NAMALWA (cell line): ENCODE measurements at places on chromosomes 5 and 9.

DNA sequence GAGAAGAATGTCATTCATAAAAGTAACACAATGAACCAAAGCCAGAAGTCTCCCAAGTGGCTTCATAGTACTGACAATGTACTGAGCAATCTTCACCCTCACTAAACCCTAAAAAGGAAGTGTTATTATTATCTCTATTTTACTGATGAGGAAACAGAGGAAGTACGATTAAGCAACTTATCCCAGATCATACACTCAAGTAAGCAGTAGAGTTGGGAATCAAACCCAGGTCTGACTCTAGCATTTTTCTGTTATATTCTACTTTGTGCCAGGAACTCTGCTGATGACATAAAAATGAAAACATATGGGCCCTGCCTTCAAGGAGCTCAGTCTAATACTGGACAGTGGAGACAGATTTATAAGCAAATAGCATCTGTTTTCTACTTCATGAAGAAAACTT lies 109.2 kb downstream of the RAPGEF6 start:
- no peak for DNase-seq

DNA sequence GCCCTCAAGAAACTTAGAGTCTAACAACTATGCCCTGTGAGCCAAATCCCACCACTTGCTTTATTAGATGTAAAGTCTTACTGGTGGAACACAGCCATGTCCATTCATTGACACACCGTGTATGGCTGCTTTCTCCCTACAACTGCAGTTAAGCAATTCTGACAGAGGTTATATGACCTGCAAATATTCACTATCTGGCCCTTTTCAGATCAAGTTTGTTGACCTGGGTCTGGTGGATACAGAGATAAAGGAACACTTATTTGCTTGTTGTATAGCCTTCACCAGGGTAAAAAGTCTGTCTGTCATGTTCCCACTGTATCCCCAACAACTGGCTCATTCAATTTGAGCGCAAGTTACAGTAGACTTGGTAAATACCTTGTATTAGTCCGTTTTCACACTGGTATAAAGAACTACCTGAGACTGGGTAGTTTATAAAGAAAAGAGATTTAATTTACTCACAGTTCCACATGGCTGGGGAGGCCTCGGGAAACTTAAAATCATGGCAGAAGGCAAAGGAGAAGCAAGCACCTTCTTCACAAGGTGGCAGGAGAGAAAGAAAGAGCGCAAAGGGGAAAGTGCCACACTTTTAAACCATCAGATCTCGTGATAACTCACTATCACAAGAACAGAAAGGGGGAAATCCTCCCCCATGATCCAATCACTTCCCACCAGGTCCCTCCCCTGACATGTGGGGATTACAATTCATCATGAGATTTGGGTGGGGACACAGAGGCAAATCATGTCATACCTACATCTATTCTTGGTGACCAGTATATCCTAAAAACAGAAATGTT lies 27.9 kb downstream of the DEPDC1B start:
- DNase-seq, result no peak

DNA sequence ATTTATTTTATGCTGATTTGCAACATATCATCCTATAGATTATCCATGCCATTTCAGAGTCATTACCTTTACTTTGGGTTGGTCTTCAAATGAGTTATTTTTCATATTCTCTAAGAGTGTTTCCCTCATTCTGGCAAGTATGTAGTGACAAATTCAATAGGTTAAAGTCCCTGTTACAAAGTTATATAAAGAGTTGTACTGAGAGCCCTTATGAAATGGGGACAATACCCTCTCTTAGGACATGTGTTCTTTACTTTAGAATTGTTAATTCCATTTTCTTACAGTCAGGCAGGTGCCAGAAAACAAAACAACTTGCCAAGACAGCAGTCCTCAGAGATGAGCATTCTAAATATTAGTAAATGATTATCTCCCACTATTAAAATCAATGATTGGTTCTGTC lies 6.0 kb downstream of the ALDH1A1 start:
- DNase-seq, result no peak

DNA sequence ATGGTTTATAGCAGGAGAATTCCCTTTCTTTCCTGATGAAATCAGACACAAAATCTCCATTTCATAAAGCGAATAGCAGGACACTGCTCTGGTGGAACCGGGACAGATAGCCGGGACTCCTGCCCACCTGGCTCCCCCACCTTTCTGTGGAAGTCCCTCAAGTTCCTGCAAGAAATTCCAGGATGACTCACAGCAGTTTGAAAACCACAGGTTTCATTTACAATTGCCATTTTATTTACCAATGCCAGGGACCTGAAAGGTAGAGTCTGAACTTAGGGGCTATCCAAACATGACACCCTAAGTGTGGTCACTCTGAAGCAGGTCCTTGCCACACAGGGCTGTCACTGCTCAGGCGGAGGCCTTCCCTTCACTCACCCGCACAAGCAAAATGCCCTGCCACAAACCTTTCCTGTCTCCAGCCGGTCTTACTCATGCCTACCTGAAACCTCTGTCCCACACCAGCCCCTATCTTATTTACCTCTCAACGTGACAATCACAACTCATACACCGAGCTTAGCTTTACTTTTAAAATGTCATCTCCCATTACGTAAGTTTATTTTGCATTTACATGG lies 63.3 kb upstream of the TAF1L start:
- DNase-seq, result no peak

DNA sequence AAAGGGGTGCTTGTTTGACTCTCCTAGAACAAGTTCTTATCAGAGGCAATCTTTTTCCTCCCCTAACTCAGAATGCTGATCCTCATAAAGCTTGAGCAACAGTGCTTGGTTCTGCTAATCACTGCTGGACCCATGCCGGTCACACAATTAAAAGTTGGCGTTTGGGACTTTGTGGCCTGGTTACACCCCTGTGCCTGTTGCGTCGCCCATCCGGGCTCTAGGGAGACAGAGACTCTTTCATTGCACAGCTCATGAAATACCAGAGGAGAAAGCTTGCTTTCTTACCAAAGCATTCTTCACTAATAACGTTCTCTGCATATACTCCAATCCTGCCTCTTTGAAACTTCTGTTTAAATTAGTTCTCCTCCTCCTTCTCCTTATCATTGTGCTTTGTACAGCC lies 301.1 kb downstream of the NR3C1 start:
- DNase-seq, result no peak

GRCh38 chr5:65125591-65126541 lies 355.9 kb downstream of the ADAMTS6 start:
- no peak for DNase-seq

GRCh38 chr5:124642151-124642550 lies 104.3 kb downstream of the ZNF608 start:
- DNase-seq, result no peak

GRCh38 chr9:106958955-106959657 lies 96.1 kb downstream of the ZNF462 start:
- DNase-seq, result no peak

DNA sequence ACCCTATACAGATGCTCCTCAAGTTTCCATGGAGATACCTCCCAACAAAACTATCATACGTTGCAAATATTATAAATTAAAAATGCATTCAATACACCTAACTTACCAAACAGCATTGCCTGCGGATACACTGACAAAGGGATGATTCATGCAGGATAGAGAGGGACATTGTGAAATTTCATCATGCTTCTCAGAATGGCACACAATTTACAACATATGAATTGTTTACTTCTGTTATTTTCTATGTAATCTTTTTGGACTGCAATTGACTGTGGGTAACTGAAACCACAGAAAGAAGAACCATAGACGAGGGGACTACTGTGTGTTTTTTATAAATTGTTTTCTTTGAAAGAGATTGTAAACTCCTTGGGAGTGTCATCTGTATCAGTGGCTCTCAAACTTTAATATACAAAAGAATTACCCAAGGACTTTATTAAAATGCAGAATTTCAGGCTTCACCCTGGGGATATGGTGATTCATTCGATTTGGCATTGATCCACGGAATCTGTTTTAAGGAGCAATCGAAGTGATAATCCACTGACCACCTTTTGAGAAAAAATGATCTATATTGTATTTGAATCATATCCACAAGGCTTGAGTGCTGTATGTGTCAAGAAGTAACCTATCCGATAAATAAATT lies 146.4 kb downstream of the SGCD start:
- no peak for DNase-seq

- DNase-seq, result peak; percentile 54
Measured at GRCh38 chr5:159041444-159042198, 58.1 kb downstream of the EBF1 start.

GRCh38 chr9:78601957-78602565 lies 305.1 kb downstream of the PSAT1 start:
- DNase-seq, result peak; percentile 58

DNA sequence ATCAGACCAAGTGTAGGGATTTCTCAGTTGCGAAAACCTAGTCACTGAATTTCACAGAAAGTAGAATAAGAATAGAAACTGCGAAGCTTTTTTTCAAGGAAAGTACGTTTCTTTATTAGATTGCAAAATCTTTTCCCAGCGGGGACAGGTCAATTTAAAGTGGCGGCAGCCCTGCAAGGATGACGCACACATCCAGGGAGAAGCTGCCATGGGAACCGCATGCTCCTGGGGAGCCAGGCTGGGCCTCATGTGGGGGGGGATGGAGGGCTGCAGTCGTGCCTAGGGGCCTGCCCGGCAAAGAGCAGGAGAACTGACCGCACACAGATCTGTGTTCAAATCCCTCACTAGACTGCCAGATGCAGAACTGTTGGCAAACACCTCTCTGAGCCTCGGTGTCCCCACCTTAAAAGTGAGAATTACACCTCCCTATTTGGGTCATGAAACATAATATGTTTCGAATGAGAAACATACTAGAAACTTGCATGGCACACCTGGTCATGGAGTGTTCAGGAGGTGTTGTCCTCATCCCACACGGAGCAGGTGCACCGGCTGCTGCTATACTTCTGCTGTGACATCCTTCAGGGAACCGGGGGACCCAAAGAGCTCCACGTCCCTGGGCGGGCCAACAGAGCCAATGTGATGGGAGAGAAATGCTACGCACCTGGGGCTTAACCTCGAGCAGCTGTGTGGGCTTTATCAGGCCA lies 127.8 kb upstream of the PHYKPL start:
- DNase-seq, result no peak

DNA sequence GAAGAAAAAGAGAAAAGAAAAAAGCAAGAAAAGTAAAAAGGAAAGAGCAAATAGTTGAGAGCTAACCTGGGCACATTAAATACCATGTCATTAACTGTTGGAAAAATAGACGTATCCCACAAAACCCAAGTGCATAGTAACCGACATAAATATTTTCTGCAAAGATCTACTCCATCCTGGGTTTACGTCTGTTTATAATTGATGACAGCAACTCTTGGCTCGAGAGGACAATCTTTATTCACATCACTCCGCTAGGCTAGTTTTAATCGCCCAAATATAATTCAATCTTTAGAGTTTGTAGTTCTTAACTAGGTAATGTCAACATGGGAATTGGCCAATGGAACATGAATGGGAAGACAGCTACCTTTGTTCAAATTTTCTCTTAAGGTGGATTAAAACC lies 321.7 kb upstream of the TNC start:
- no peak for DNase-seq

DNA sequence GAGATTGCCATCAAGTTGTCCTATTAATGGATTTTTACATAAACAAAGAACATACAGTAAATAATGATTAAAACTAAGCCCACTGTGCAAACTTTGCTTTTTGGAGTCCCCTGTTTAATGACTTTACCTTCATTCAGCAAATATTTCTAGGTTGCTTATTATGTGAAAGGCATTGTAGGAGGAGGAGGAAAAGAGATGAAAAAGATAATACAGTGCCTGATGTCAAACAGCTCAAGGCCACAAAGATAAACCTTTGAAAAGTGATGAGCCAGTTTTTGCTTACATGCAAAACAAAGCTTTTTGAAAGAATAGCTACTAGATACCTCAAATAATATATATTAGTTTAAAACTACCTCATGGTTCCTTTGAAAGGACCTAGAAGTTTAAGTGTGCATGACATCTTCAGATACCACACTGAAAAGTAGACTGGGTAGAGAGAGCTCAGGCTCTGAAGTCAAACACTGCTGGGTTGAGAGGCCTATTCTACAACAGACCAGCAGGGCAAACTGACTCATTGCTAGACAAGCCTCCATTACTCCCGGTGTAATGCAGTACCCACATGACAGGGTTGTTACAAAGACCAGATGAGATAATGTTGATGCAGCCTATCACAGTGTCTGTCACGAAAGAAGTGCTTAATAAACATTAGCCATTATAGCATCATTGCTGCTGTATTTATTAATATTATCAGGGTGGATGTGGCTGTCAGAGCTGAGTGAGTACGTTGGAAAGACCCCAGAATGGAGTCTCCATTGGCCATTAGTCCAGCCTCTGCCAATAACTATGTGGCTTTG lies 11.8 kb downstream of the DEPDC1B start:
- DNase-seq, result peak; percentile 41

- peak; percentile 54 for DNase-seq
Measured at GRCh38 chr5:133754575-133755169, 142.3 kb upstream of the FSTL4 start.

DNA sequence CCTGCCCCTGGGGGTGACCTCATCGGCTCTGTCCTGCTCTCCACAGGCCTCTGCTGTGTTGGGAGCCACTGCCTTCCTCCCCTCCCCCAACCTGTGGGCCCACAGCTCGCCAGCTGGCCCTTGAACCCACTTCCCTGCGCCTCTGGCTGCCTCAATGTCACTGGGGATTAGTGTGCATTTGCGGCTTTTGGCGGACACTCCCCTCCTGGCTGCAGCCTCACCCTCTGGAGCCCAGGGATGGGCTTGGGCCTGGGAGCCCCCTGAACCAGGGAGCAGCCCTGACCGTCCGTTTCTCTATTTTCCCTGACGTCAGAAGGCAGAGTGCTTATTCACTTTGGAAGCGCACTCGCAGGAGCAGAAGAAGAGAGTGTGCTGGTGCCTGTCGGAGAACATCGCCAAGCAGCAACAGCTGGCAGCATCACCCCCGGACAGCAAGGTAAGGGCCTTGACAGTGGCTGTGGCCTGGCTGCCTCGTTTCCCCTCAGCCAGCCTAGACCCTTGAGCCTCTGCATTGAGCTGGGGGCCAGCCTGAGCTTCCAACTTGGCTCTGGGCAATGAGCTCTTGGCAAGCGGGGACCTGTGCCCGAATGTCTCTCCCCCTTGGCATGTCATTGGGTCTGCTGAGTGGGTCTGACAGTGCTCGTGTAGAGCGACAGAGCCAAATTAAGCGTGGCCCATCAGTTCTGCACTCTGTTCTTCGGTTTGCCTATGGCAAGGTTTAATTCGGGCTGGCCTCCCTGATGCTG lies 73.1 kb downstream of the RGS3 start:
- no peak for DNase-seq

GRCh38 chr9:76916231-76916630 lies 10.3 kb upstream of the PRUNE2 start:
- DNase-seq, result no peak

GRCh38 chr5:139068494-139069151 lies 129.5 kb downstream of the SIL1 start:
- DNase-seq, result no peak
